ENCODE measurements at places on chromosomes 6 and 20.

DNA sequence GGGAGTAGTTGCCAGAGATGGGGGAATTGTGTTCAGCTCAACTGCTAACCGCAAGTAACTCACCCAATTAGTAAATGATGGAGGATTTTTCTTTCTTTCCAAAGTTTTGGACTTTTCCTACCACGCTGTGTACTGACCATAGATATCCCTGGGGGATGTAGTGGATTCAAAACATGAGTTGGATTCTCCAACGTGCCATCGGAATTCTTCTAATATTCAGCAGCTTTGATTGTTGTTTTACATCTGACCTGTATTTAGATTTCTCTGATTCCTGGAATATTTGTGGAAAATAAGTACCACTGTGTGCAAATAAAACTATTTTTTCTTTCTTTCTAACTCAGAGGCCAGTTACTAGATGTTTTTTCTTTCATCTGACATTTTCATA, 1.1 kb downstream of the CCDC170 start:
- DNase-seq = no peak

DNA sequence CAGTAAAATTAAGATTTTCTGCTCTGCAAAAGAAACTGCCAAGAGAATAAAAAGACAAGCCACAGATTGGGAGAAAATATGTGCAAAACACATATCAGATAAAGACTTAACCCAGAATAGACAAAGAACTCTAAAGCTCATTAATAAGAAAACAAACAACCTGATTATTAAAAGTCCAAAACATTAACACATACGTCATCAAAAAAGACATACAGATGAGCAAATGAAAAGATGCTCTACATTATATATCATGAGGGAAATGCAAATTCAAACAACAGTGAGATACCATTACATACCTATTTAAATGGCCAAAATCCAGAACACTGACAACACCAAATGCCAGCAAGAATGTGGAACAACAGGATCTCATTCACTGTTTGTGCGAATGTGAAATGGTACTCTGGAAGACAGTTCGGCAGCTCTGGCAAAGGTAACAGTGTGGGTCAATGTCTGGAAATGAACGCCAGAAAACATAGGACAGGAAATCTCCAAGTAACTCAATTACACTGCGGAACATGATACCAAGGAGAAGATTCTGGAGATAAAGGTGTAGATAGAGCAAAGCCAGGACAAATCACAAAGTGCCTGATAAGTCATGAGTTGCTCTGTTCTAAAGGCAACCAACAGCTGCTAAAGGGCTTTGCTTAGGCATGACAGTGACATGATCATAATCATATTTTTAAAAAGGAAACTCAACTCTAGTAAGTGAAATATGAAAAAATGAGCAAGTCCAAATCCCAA, 96.8 kb downstream of the PDE10A start:
- DNase-seq = no peak

DNA sequence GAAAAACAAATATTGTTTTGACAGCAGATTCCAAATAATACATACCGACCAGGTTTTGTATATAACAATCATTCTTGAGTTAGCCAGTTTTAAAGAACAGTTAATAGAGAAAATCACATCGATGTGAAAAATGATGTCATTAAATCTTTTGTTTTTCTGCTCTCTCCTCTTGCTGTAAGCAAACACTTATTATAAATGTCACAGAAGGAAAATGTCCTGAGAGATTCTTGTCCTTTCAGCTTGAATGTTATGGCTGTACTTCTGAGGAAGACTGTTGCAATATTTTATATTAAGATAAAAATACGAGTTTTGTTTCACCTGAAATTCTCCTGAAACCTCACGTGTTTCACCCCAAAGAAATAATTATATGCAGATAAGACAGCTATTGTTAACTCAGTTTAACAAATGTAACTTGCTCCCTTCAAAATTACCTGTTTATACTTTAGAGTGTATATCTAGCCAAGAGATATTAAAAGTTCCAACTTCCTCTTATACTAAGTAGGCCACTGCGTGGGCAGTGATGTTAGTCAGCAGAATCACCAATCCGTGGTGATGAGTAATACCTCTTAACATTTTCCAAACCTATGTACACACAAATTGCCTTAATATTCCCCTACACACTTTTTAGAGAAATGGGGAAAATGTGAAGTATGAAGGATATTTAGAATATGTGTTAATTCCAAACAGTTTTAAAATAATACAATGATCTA, 1111.4 kb upstream of the CITED2 start:
- no peak for DNase-seq

GRCh38 chr6:44000164-44000842, 126.9 kb downstream of the MRPL14 start:
- no peak for DNase-seq

Measured in NCI-H2081 treated with DMSO at 0.1 percent for 48 hours (cell line).